ENCODE measurements at places on chromosomes 1 and 21. TPM values are rescaled to one million over a fixed set of nuclear protein-coding genes. Genes with fewer than 3 reads are reported as not detected.

The WDR64 gene
- not detected for total RNA-seq

The COL8A2 gene
- 0.78 TPM for total RNA-seq

The RGS8 gene
- not detected for total RNA-seq

The DAB1 gene
- total RNA-seq = not detected

The S100A5 gene
- not detected for total RNA-seq

The AMPD1 gene
- total RNA-seq = not detected

The CHI3L1 gene
- not detected for total RNA-seq

The PDZK1IP1 gene
- not detected for total RNA-seq

The PDE9A gene
- total RNA-seq = 1.5 TPM

The OR2M3 gene
- not detected for total RNA-seq

The MMP23B gene
- total RNA-seq = 5.3 TPM

The FAM151A gene
- total RNA-seq = not detected

The TMCO2 gene
- not detected for total RNA-seq

The LAPTM5 gene
- total RNA-seq = 73.0 TPM

The FGR gene
- not detected for total RNA-seq

The CYP4A22 gene
- not detected for total RNA-seq

The HES2 gene
- 13.3 TPM for total RNA-seq

The LCE1F gene
- total RNA-seq = not detected

The UBL4B gene
- total RNA-seq = not detected

Measured in endothelial cell of umbilical vein (primary cell).